ENCODE measurements at places on chromosomes 6 and 20. TPM values are rescaled to one million over a fixed set of nuclear protein-coding genes. Genes with fewer than 3 reads are reported as not detected.

The COMMD7 gene
- total RNA-seq: 28.1 TPM

The CCN6 gene
- not detected for total RNA-seq

The HDGFL1 gene
- not detected for total RNA-seq

The CLDN20 gene
- total RNA-seq: not detected

The NTSR1 gene
- 0.05 TPM for total RNA-seq

The TTI1 gene
- 22.2 TPM for total RNA-seq

The AIF1 gene
- total RNA-seq: not detected

The UBE2C gene
- total RNA-seq: 30.2 TPM

The ELOVL4 gene
- total RNA-seq: 0.51 TPM

The KIF25 gene
- not detected for total RNA-seq

The RING1 gene
- 22.6 TPM for total RNA-seq

The ARFGEF3 gene
- total RNA-seq: 5.8 TPM

The LAMP5 gene
- 0.34 TPM for total RNA-seq

The RCAN2 gene
- 0.34 TPM for total RNA-seq

The RSPH9 gene
- total RNA-seq: 0.34 TPM

The RNASET2 gene
- total RNA-seq: 12.6 TPM

The DBNDD2 gene
- 3.4 TPM for total RNA-seq

The RIPOR3 gene
- 0.68 TPM for total RNA-seq

The HUS1B gene
- total RNA-seq: 1.5 TPM

The ISM1 gene
- 0.09 TPM for total RNA-seq

The TNF gene
- total RNA-seq: 0.17 TPM

The SIM1 gene
- 0.17 TPM for total RNA-seq

The MYB gene
- total RNA-seq: 0.19 TPM

The DNMT3B gene
- total RNA-seq: 2.9 TPM

The SRSF12 gene
- total RNA-seq: under 0.01 TPM

The CNBD2 gene
- total RNA-seq: 2.8 TPM

The PLN gene
- not detected for total RNA-seq

The AGER gene
- total RNA-seq: 0.85 TPM

The NFATC2 gene
- total RNA-seq: 4.8 TPM

The LAMA2 gene
- 0.74 TPM for total RNA-seq

The CFB gene
- total RNA-seq: 1.6 TPM

The C6orf15 gene
- total RNA-seq: not detected

The SLC17A1 gene
- total RNA-seq: not detected

The OPRM1 gene
- total RNA-seq: not detected

The SLC26A8 gene
- under 0.01 TPM for total RNA-seq

The MRAP2 gene
- total RNA-seq: 3.1 TPM

The MCCD1 gene
- total RNA-seq: not detected

The OLIG3 gene
- total RNA-seq: not detected

The SLC22A7 gene
- total RNA-seq: not detected

The SFTA2 gene
- not detected for total RNA-seq

The FKBP1C gene
- 4.4 TPM for total RNA-seq

The FAM8A1 gene
- total RNA-seq: 14.5 TPM

The LYRM4 gene
- total RNA-seq: 14.4 TPM

The ARMH2 gene
- not detected for total RNA-seq

The ZNF322 gene
- total RNA-seq: 19.2 TPM

The POPDC3 gene
- total RNA-seq: not detected

Data from dermis blood vessel endothelial cell (primary cell).